Hepatocyte (in vitro differentiated cells): ENCODE measurements at places on chromosomes 16 and 17. TPM values are rescaled to one million over a fixed set of nuclear protein-coding genes. Genes with fewer than 3 reads are reported as not detected.

Gene MAPT
- 0.24 and 0.37 TPM in 2 replicates for total RNA-seq

Gene TPSAB1
- total RNA-seq, result not detected in 2 replicates

Gene FBF1
- 3.0 and 6.1 TPM in 2 replicates for total RNA-seq

Gene SLC16A6
- total RNA-seq, result 0.44 TPM in 1 of 2 replicates, not detected in the other

Gene FA2H
- total RNA-seq, result 1.6 and 2.1 TPM in 2 replicates

Gene UNC45B
- 0.20 TPM in 1 of 2 replicates, not detected in the other for total RNA-seq

Gene PLLP
- total RNA-seq, result 42.3 and 49.5 TPM in 2 replicates

Gene ASPHD1
- total RNA-seq, result 12.6 and 18.6 TPM in 2 replicates

Gene SLC5A10
- not detected in 2 replicates for total RNA-seq

- no peak for DNase-seq
- no peak overlapping the region for H3K27ac ChIP-seq
- no peak overlapping the region for H3K4me3 ChIP-seq
- no peaks in the 10 kb centered on the region for H3K27me3 ChIP-seq
Measured at GRCh38 chr17:73188011-73188410, 4.8 kb upstream of the COG1 start.

DNA sequence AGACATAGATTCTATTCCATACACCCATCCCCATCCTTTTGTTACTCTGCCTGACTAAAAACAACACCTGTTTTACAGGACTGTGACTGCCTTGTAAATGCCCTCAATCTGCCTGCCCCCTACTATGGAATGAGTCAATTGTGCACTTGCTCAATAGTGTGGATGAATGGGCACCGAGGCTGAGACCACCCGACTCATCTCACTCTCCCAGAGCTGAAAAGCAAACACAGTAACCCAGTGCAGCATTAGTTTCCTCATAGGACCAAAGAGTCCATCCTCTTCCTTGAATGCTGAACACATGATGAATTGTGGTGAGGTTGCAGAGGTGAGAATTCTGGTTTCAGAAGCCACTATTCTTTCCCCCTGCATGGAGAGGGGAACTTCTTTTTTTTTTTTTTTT, 233.7 kb downstream of the ZFHX3 start:
- no peaks in the 10 kb centered on the region for H3K36me3 ChIP-seq
- H3K4me1 ChIP-seq, result peaks cover 4% of the 10 kb centered on the region
- no peaks in the 10 kb centered on the region for H3K27me3 ChIP-seq
- no peak for DNase-seq
- no peak overlapping the region for H3K4me3 ChIP-seq
- H3K27ac ChIP-seq, result no peak overlapping the region

DNA sequence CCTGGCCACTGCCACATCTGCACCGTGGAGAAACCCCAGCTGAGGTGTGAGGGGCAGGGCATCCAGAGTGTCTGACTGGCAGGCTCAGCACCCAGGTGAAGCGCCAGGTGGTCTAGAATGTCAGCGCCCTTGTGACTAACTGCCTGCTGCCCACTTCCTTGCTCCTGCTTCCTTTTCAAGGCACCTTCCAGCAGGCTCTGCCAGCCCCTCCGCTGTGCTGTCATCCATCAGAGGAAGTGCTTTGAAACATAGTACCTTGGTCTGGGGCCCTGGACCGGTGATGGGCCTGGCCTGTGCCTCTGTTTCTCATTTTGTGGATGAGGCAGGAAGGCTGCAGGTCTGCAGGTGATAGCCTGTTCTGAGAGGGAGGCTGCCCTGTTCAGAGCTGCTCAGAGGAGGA, 5.5 kb downstream of the SPNS2 start:
- peaks cover 21% of the 10 kb centered on the region for H3K27me3 ChIP-seq
- no peak overlapping the region for H3K27ac ChIP-seq
- no peak overlapping the region for H3K4me3 ChIP-seq

DNA sequence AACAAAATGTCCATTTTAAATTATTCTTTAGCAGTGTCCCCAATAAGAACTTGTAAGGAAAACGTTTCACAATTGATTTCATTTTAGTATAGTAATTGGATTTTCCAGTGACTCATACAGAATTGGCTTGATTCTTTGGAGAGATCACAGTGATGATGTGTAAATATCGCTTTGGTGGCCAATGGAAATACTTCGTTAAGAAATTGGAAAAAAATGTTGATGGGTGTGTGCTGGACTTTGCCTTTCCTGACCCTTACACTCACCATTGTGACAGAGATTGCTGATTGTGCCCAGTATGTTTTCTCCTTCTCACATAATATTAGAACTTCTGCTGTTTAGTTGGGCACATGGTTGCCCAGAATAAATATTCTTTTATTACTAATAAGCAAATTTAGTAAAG, 7.4 kb upstream of the EFCAB13 start:
- no peak overlapping the region for H3K4me3 ChIP-seq
- no peaks in the 10 kb centered on the region for H3K27me3 ChIP-seq
- H3K4me1 ChIP-seq, result no peaks in the 10 kb centered on the region
- DNase-seq, result peak; percentile 58

DNA sequence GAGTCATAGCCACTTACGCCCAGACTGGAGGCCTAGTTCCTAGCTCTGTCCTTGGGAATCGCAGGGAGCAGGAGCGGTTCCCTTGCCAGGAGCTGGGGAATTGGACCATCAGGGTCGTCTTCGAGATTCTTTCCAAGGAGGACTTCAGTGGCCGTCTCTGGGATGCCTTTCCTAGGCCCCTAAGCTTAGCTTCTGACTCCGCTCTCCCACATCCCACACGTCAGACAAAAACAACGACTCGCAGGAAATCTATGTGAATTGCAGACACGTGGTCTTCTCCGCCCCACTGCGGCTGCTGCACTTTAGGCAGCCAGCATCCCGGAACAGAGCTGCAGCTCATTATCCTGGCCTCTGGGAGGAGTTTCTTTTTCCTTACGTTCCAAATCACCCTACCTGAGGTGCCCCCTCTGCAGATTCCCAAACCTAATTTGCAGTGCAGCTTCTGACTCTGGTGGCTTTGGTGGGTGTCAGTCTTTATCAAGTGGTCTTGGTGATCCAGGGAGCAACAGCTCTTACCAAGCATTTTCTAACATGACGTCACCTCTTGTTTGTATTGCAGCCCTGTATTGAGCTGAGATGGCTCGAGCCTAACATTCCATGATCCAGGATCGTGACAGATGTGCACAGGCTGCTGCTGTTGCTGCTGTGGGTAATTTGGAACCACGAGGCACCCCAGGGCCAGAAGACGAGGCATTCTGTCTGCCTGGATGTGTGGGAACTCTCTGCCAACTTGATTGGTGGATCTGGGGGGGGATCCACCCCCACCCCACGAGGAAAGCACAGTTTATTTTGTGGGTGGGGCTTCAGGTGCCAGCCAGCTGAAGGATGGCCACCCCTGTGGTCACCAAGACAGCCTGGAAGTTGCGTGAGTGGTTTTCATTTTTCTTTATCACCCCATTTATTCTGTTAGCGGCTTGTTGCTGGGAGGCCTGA, 1.1 kb downstream of the KATNB1 start:
- H3K4me3 ChIP-seq, result peak overlapping the region; percentile 8
- H3K4me1 ChIP-seq, result peaks cover 19% of the 10 kb centered on the region
- no peaks in the 10 kb centered on the region for H3K36me3 ChIP-seq
- peak; percentile 83 for DNase-seq

- H3K27me3 ChIP-seq, result no peaks in the 10 kb centered on the region
- no peak overlapping the region for H3K27ac ChIP-seq
- DNase-seq, result no peak
Measured at GRCh38 chr16:10806698-10807097, 11.9 kb downstream of the TVP23A start.

- no peak for DNase-seq
- no peak overlapping the region for H3K4me3 ChIP-seq
- H3K27ac ChIP-seq, result no peak overlapping the region
- H3K4me1 ChIP-seq, result no peaks in the 10 kb centered on the region
- H3K36me3 ChIP-seq, result no peaks in the 10 kb centered on the region
Measured at GRCh38 chr17:41434005-41434404, 6.8 kb downstream of the KRT38 start.

- H3K36me3 ChIP-seq, result no peaks in the 10 kb centered on the region
- H3K4me1 ChIP-seq, result no peaks in the 10 kb centered on the region
- H3K4me3 ChIP-seq, result no peak overlapping the region
- no peak for DNase-seq
Measured at GRCh38 chr17:65271296-65271695, 134.1 kb downstream of the RGS9 start.

GRCh38 chr16:882256-882655, 81.7 kb upstream of the GNG13 start:
- no peak overlapping the region for H3K4me3 ChIP-seq
- no peak for DNase-seq
- H3K27ac ChIP-seq, result no peak overlapping the region
- H3K4me1 ChIP-seq, result peaks cover 9% of the 10 kb centered on the region

GRCh38 chr16:9170470-9170869, 79.0 kb downstream of the HAPSTR1 start:
- DNase-seq, result no peak
- no peak overlapping the region for H3K4me3 ChIP-seq
- H3K4me1 ChIP-seq, result no peaks in the 10 kb centered on the region
- no peaks in the 10 kb centered on the region for H3K27me3 ChIP-seq
- no peak overlapping the region for H3K27ac ChIP-seq

- no peaks in the 10 kb centered on the region for H3K4me1 ChIP-seq
- H3K27ac ChIP-seq, result no peak overlapping the region
- no peaks in the 10 kb centered on the region for H3K27me3 ChIP-seq
- H3K36me3 ChIP-seq, result no peaks in the 10 kb centered on the region
- no peak for DNase-seq
Measured at GRCh38 chr17:68870161-68870826, 84.9 kb downstream of the ABCA8 start.

GRCh38 chr17:42182927-42183734, 2.1 kb downstream of the HCRT start:
- no peaks in the 10 kb centered on the region for H3K36me3 ChIP-seq
- peaks cover 17% of the 10 kb centered on the region for H3K4me1 ChIP-seq
- peak overlapping the region; percentile 87 for H3K27ac ChIP-seq
- peak; percentile 67 for DNase-seq
- H3K4me3 ChIP-seq, result no peak overlapping the region
- H3K27me3 ChIP-seq, result peaks cover 54% of the 10 kb centered on the region

DNA sequence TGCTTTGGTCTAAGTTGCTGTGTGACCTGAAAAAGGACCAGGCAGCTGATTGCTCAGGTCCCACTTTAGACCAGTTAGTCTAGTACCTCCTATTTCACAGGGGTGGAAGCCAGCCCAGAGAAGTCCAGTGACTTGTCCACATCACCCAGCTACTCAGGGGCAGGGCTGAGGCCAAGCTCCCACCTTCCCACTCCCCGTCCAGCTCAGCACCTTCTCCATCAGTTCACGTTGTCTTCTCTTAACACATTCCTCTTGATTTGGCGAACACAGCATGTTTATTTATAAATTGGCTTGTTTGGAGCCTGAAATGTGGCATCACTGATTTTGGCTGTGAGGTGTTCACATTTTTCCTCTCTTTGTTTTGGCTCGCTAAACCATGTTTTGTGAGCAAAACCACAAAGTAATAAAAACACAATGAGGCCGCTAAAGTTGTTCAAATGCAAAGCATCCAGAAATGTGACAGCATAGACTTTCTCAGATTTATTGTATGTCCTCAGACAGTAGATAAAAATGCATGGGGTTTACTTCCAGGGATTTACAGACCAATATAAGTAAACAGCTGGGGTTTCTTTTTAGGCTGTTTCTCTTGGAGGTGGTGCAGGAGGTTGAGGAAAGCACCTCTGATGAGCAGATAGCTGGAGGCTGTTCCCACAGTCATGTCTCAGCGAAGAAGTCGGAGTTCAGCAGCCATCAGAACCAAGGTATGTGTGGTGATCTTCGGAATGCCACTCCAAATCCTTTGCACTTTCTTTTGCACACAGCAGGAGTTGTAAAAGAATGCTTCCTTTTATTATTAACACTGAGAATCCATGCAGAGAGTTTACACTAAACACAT, 88.4 kb downstream of the PLXDC1 start:
- no peaks in the 10 kb centered on the region for H3K36me3 ChIP-seq
- no peaks in the 10 kb centered on the region for H3K27me3 ChIP-seq
- no peak for DNase-seq
- no peak overlapping the region for H3K4me3 ChIP-seq

DNA sequence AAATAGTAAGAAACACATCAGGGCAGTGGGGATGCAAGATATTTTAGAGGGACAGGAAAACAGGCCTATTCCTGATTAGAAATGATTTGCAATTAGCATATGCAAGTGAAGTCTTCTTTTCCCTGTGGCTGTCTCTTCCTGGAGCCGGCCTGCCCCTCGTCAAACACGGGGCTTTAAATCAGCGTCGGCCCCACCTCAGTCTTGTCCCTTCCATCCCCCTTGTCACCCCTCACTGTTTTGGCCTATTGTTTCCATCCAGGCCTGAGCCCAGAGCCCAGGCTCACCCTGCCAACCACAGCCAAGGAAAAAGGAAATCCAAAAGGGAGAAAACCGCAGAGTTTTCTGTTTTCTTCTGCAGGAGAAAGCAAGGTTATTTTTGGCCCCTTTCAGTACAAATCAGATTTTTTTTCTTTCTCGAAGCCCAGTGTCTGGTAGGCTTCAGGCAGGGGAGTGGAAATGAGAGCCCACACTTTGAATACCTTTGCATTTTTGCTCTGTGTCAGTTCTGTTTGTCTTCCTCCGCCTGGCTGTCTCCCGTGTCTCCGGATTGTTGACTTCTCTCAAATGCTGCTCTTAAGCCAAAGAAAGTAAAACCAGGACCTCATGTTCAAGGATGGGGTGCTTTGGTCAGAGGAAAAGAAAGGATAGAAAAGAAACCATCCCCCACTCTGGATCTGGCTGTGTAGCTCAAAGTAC, 399.9 kb upstream of the CDH11 start:
- DNase-seq, result no peak
- no peaks in the 10 kb centered on the region for H3K27me3 ChIP-seq
- H3K4me1 ChIP-seq, result peaks cover 8% of the 10 kb centered on the region
- H3K27ac ChIP-seq, result peak overlapping the region; percentile 7
- no peaks in the 10 kb centered on the region for H3K36me3 ChIP-seq

DNA sequence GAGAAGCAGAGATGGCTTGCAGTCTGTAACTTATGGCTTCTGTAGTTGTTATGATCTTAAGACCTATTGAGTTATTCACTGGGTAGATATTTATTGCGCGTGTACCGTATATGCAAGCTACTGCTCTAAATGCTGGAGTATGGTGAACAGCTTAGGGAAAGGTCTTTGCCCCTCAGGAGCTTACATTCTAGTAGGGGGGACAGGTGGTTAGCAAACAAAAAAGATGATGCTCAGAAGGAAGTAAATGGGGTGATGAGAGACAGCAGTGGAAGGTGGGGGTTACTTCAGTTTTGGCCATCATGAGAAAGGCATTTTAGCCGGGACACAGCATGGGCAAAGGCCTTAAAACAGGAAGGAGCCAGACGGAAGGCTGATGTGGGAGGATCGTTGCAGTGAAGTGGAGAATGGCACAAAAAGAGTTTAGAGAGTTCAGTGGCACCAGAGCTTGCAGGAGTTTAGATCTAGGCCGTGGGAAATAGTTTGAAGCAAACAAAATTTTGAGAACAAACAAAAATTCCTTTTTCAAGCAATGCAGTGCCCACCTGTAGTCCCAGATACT, 2.1 kb downstream of the ARMC7 start:
- no peak overlapping the region for H3K4me3 ChIP-seq
- H3K4me1 ChIP-seq, result peaks cover 16% of the 10 kb centered on the region
- no peak overlapping the region for H3K27ac ChIP-seq
- no peak for DNase-seq
- H3K36me3 ChIP-seq, result no peaks in the 10 kb centered on the region
- H3K27me3 ChIP-seq, result no peaks in the 10 kb centered on the region
